Lung microvascular endothelial cell (primary cell): ENCODE measurements at places on chromosomes 7 and 10. TPM values are rescaled to one million over a fixed set of nuclear protein-coding genes. Genes with fewer than 3 reads are reported as not detected.

The TUBAL3 gene
- total RNA-seq = under 0.01 TPM in 1 of 2 replicates, not detected in the other

The LIPF gene
- not detected in 2 replicates for total RNA-seq

The TIMM23B gene
- total RNA-seq = 8.3 and 11.7 TPM in 2 replicates

The LRRC72 gene
- not detected in 2 replicates for total RNA-seq

The CABCOCO1 gene
- total RNA-seq = under 0.01 TPM in 1 of 2 replicates, not detected in the other

The RADIL gene
- total RNA-seq = 2.0 and 3.2 TPM in 2 replicates

The ARID5B gene
- total RNA-seq = 7.8 and 16.1 TPM in 2 replicates

The CCL24 gene
- not detected in 2 replicates for total RNA-seq

The TCAF2 gene
- total RNA-seq = 3.0 and 4.8 TPM in 2 replicates

The NCOA4 gene
- total RNA-seq = 138 and 166 TPM in 2 replicates

The TBX20 gene
- not detected in 2 replicates for total RNA-seq

The ABCB1 gene
- 0.20 and 1.3 TPM in 2 replicates for total RNA-seq

The PNLIPRP1 gene
- not detected in 2 replicates for total RNA-seq

The ADARB2 gene
- total RNA-seq = 0.22 and 2.0 TPM in 2 replicates
